ENCODE measurements at places on chromosomes 6 and 20. TPM values are rescaled to one million over a fixed set of nuclear protein-coding genes. Genes with fewer than 3 reads are reported as not detected.

Gene PIGU
- 15.8 TPM for total RNA-seq

DNA sequence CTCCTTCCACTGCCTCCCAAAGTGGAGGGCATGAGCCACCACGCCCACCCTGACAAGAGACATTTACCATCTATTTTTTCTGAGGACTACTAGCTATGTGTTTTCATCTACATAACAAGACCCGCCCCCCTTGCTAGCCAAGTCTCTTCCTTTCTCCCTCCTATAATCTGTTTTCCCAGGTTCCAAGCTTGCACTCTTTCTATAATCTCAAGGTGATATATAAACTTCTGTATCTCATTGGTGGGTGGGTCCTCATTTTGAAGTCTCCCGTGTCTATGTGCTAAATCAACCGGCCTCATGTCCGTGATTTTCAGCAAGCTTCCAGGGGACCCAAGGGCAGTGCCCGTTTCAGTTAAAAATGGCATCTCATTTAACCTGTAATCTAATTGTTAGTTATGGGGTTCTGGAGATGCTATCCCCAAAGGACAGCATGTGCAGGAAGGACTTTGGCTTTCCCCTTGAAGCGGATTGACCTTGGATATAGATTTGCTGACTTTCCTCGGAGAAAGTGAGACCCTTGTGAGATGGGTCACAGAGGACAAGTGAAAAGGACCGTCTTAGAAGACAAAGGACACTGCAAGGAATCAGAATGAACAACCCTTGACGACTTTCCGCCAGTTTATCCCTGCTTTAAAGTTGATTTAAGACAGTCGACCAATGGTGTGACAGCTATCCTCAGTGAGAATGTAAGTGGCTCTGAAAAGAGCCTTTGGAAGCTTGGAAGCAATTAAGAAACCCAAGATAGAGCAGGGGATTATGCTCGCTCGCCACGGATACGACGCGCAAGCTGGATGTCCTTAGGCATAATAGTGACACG lies 22.4 kb downstream of the OR2B2 start:
- DNase-seq, result no peak

Gene SRSF6
- 114 TPM for total RNA-seq

Gene OR2J3
- total RNA-seq, result 0.15 TPM

DNA sequence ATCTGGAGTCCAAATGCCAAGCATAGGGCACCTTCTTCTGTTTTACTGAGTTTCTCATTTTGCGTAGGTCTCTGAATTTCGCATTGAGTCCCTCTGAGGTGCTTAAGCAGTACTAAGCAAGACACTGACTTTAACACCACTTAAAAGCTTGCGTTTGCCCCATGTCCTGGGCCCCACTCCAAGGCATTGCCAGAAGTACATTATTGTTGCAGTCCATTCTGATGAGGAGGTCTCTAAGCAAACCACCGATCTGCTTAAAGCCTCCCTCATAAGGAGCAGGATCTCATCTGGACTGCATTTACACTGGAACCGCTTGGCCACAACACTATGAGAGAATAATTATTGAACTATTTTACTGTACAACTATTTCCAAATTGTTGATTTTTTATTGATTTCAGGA lies 16.3 kb downstream of the BMP2 start:
- DNase-seq, result no peak

DNA sequence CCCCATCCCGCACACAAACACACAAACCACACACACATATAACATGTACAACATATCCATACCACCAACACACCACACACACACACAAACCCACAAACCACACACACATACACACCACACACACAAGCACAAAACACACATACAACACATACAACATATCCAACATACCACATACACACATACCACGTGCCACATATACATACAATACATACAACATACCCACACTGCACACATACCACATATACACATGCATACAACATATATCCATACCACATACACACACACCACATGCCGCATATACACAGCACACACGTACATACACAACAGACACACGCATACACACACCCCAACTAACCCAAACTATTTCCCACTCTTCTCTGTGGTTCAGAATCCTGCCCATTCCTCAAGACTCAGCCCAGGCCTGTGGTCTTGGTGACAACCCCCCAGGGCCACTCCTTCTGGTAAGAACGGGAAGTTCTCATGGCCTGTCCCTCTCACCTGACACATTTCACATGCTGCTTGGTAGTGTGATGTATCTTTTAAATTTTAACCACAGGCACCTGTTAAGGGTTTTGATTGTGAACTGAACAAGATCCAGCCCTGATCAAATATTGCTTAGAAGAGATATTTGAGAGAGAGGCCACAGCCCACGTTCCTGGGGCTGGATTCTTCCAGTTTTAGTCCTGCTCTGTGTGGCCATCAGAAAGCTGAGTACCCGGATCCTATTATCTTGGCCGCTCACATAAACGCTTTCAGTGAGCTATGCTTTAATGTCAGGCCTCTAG lies 55.9 kb upstream of the KCNK16 start:
- DNase-seq, result no peak

DNA sequence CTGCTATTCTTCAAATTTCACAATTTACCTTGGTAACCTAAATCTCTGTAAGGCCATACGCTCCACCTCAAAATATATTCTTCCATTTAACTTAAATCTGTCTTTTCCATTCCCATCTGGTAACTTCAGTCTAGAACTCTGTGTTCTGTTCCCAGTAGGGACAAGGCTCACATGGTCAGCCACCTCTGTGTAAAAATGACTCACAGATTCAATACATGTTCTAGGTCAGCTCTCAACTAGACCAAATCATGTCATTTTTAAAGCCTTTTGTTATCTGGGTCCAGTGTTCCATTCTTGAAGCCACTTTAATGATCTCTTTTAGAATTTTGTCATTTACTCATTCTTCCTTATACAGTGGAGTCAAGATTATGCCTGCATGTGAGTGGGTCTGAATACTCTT lies 315.6 kb upstream of the CITED2 start:
- DNase-seq, result no peak

DNA sequence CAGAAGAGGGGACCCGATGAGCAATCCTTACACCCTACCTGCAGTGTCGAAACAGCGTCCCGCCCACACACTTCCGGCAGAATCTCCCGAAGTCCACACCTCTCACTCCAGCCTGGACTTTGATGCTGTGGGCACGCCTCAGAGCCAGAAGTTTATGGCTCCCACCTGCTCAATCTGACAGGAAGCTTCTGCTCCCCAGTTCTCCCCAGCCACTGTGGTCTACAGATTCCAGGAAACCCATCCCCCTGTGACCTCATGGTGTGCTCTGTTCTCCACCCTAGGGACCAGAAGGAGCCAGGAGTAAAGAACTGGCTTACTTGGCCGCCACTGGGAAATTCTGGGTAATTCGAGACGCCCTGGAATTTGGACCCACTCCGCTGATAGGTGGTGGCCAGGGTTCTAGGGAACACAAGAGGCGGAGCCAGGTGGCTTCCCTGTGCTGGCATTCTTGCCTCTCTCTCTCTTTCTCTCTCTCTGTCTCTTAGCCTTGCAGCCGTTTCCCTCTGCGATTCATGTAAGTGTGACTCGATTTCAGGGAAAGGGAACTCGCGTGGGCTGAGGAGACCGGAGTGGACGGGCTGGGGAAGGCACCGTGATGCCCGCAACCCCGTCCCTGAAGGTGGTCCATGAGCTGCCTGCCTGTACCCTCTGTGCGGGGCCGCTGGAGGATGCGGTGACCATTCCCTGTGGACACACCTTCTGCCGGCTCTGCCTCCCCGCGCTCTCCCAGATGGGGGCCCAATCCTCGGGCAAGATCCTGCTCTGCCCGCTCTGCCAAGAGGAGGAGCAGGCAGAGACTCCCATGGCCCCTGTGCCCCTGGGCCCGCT lies at the start of gene TRIM15:
TSS of gene TRIM15 (plus strand) at position 457 of the 828 bp plus-strand sequence. CDS start at position 596, 139 bp downstream.
- DNase-seq, result no peak

Gene MACROD2
- total RNA-seq, result 6.7 TPM

Gene KCNK16
- not detected for total RNA-seq

GRCh38 chr6:150694889-150695288 lies 95.2 kb downstream of the PLEKHG1 start:
- DNase-seq, result no peak

DNA sequence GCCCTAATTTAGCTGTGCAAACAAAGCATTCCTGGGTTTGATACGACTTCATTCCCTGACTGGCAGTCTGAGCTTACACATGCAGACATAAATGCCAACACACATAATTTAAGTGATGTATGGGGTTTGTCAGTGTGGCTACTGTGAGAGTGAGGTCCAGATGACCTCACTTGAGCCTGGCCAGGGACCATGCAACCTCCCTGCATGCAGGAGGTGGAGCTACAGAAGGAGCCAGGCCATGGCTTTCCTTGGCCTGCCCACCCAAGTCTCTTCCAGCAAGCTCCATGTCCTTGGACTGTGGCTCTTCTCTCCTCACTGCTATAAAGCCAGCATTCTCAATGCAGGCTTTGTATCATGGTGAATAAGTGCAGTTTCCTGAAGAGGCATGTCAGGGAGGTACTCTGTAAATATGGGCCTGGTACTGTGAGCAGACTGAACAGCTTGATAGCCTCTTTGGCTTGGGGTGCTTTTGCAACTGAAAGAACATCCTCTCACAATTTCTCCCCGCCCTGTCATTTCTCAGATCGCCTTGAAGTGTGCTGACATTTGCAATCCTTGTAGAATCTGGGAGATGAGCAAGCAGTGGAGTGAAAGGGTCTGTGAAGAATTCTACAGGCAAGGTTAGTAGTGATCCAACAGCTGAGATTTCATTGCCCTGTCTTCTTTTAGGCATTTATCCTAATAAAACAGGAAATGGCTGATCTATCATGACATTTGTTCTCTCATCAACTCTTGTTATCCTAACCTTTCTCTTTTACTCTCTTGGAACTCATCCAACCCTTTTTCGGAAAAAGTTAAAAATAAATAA lies 69.2 kb downstream of the MTFR2 start:
- DNase-seq, result no peak

- no peak for DNase-seq
These were observed 5.4 kb downstream of the NKX2-4 start for GRCh38 chr20:21391972-21392352.

GRCh38 chr20:49699200-49699992 lies 14.3 kb downstream of the B4GALT5 start:
- no peak for DNase-seq

Gene MROH8
- total RNA-seq, result 8.3 TPM

GRCh38 chr6:108442770-108443520 lies 117.8 kb upstream of the FOXO3 start:
- DNase-seq, result no peak

DNA sequence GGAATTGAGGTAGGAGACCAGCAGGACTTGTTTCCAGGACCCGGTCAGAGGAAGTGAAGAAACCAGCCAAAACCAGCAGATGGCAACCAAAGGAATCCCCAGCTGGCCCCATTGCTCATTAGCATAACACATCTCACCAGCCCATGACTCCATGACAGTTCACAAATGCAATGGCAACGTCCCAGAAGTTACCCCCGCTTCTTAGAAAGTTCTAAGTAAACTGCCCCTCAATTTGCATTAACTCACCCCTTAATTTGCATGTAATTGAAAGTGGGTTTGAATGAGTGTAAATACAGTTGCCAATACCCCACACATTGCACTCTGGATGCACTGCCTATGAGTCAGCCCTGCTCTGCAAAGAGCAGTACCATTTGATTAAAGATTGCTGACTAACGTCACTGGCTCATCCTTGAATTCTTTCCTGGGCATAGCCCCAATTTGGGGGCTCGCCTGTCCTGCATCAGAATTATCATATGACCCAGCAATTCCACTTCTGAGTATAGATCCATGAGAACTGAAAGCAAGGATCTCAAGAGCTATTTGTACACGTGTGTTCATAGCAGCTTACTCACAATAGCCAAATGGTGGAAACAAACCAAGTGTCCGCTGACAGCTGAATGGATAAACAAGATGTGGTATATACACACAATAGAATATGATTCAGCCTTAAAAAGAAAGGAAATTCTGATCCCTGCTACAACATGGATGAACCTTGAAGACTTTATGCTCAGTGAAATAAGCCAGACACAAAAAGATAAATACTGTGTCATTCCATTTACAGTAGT lies 36.4 kb downstream of the MYLK4 start:
- no peak for DNase-seq

Gene BMP7
- total RNA-seq, result 1.8 TPM

DNA sequence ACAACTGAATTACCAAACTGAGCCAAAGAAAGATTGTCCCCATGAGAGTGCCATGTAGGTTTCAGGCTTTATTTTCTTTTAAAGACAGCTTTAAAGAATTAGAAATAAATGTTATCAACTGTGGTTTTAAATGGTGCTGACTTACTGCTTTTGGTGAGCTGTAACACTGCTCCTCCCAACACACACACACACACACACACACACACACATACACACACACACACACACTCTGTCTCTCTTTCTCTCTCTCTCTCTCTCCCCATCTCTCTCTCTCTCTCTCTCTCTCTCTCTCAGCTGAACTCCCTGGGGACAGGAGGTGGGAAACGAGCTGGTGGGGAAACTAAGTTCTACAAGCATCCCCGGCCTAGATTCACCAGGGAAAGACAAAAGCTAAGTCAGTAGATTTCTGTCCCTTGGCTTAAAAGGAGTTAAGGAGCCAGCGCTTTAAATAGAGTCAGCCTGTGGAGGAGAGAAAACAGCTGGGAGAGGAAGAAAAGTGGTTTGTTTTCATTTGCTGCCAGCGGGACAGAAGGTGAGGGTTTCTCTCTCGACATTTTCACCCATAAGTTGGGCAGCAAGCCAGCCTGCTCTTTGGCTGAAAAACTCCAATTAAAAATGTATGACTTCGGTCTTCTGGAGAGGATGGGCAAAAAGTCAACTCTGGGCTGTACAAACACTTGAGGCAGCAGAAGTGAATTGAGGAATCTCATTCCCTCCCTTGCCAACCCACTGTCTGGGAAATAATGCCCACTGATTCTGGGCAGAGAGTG lies 27.4 kb downstream of the CBLN4 start:
- no peak for DNase-seq

DNA sequence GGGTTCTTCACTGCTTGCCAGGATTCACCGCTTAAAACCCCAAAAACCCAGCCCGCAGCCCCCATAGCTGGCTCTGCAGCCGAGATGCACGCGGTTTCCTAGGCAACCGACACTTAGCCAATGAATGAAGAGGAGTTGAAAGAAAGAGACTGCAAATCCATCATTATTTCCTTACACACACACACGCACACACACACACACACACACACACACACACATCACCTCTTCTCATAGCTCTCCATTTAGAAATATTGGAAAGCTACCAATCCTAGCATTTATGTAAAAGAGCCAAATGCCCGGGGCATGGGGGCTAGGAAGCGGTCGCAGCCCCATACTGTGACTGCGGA lies 3.4 kb upstream of the TUBB2B start:
- no peak for DNase-seq

Gene CD40
- 21.6 TPM for total RNA-seq

DNA sequence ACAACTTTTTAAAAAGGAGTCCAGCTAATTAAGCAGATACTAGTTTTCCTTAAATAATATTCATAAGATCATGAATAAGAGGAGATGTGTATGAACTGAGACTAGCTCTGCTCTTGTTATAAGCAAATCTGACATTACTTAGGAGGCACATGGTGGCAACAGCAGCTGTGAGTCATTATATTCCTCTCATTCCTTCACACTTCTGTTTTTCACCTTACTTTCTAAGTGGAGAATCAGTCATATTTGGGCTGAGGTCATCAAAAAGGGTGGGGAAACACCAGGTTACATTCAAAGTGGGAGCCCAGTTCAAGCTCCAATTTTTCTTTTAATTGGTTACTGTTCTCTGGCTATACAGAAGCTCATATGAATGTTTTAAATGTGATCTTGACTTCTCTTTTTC lies 6.0 kb upstream of the RIPPLY2 start:
- DNase-seq, result no peak

Gene MYLK2
- total RNA-seq, result not detected

Data from breast epithelium (tissue), 4 donors.